Esophagus muscularis mucosa (tissue), 4 donors: ENCODE measurements at places on chromosomes 2 and 18. TPM values are rescaled to one million over a fixed set of nuclear protein-coding genes. Genes with fewer than 3 reads are reported as not detected.

DNA sequence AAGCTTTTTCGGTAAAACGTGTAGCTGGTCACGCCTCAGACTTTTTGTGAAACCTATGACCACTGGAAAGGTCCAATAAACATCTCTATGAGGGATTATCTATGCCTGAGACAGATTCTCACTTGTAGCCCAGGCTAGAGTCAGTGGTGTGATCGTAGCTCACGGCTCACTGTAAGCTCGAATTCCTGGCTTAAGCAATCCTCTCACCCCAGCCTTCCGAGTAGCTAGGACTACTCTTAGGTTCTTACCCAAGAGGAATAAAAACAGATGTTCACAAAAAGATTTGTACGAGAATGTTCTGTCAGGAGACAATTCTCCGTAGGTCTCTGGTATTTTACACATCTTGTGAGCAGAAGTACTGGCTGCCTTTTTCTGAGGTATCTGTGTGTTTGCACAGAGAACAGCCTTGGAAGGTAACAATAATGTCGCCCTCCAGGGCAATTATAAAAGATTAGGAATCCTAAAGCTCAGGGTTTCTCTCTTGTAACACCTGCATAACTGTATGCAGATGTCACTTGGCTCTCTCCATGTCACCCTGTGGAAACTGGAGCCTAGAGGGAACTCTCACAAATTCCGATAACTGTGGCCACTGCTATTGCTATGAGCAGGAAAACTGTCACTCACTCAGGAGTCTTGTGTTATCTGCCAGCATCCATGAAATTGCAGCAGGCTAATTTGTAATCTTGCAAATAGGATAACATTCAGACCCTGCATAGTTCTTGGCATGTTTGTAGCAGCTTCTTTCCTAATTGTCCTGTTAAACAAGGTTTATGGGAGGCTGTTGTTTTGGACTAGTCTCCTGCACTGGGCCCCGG is 25.5 kb upstream of the RALBP1 start:
- DNase-seq: no peak

DNA sequence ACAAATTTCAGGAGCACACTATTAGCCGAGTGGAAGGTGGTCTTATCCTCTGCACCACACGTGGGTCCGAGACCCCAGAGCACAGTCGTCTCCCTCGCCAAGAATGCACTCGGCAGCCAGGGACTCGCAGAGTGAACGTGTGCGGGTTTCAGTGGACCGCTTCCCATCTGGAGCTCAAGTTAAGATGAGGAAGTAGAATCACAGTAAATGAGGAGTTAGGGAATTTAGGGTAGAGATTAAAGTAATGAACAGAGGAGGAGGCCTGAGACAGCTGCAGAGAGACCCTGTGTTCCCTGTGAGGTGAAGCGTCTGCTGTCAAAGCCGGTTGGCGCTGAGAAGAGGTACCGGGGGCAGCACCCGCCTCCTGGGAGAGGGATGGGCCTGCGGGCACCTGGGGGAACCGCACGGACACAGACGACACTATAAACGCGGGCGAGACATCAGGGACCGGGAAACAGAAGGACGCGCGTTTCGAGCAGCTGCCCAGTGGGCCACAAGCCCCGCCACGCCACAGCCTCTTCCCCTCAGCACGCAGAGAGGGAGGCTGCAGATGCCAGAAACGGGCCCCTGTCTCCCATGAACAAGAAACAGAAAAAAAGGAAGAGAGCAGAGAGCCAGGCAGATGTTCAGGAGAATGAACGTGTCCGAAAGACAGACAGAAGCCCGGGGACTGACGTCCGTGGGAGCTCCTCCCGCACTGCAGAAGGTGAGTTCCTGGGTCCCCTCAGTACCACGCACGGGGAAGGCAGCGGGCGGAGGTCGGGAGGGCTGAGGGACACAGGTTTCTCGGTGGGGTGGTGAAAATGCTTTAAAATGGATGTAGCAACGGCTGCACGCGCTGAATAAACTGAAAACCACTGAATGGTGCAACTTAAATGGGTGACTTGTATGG is 5.4 kb upstream of the KCNG2 start:
- no peak for DNase-seq

The DSG3 gene
- total RNA-seq: under 0.01 TPM

DNA sequence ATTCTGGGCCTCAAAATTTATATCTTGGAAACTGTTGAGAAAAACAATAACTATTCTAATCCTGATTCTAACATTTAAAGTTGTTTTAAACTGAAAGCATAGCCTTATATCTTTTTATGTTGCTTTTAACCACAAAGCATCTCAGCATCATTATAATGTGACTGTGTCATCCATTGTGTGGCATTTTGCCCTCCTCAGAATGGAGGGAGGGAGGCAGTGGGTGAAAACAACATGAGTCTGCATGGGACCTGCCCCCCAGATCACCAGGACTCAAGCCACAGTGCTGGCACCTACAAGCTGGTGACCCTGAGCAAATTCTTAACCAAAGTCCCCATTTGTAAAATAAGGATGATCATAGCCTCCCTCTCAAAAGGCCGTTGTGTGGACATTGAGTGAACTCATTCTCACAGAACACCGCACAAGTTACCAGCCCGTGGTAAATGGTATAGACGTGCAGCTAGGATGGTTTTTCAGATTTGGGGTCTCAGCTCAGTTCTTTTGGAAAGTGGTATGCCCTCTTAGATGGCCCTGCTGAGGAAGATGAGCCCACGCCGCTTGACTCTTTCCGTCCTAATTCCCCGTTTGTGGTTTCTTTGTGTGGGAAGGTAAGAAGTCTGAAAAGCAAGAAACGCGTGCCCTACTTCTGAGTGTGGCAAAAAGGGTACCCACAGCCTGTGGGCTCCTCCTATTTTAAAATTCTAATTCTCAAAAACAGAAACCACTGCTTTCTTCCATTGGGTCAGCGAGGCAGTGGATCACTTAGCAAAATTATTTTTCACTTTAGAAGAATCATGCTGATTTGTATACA is 305.0 kb upstream of the ID2 start:
- DNase-seq: peak; percentile 62

The CREG2 gene
- total RNA-seq: not detected

DNA sequence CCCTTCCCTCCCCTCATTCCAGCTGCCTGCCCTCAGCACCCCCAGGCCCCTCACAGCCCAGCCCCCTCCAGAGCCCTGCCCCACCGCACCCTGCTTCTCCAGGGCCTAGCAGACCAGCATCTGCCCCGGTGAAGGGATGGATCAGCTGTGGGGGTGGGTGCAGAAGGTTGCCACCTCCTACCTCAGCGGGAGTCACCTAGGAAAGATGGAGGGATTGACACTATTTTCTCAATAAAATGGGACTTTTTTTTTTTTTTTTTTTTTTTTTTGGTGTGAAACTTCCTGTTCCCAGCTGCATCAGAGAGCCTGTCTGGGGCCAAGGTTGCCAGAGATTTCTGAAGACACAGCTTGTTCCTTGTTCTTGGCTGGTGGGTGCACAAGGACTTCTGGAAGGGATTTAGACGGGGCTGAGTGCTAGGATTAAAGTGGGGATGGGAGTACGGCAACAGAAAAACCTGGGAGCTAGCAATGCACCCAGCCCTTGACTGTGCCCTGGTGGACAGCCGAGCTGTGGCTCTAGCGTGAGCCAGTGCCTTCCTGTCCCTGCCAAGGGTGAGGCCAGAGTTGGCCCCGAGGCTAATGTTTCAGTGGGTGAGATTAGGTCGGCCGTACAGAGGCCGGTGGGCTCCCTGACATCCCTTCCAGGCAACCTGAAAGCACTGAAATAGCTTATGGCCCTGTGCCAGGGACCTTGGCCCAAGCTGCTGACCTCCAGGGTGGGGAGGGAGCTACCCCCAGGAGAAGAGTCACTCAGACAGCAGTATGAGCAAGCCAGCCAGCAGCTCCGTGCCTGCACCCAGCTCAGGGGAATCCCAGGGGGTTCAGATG is 4.6 kb downstream of the B3GNT7 start:
- DNase-seq: no peak

DNA sequence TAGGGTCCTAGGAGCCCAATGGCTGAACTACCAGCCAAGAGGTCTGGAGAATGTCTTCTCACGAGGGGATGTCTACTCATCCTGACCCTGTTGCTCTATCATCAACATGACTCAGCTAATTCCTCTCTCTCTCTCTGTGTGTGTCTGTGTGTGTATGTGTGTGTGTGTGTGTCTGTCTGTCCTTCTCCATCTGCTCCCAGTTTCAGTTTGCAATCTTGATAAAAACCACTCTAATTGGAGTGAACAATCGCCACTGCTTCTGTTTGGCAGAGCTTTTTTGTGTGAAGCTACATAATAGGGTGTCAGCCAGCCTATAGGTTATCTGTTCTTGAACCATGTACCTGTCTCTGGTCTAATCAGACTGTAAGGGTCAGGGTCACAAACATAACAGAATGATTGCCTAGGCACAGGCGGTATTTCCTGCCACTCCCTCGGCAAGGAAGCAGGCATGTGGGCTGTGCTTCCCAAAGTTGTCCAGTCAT is 219.8 kb downstream of the SH3BP4 start:
- no peak for DNase-seq

The UPP2 gene
- total RNA-seq: not detected
